ENCODE measurements at places on chromosomes 1 and 21. TPM values are rescaled to one million over a fixed set of nuclear protein-coding genes. Genes with fewer than 3 reads are reported as not detected.
A peak's percentile ranks its signal among the peaks of the same experiment; 100 is the strongest.

- no peak for DNase-seq
Measured at GRCh38 chr1:20008391-20008841, 29.0 kb upstream of the PLA2G2A start.

- DNase-seq = no peak
Measured at GRCh38 chr1:230000493-230001184, 66.4 kb upstream of the GALNT2 start.

GRCh38 chr1:48794816-48795215 is 18.1 kb upstream of the BEND5 start:
- DNase-seq = no peak

DNA sequence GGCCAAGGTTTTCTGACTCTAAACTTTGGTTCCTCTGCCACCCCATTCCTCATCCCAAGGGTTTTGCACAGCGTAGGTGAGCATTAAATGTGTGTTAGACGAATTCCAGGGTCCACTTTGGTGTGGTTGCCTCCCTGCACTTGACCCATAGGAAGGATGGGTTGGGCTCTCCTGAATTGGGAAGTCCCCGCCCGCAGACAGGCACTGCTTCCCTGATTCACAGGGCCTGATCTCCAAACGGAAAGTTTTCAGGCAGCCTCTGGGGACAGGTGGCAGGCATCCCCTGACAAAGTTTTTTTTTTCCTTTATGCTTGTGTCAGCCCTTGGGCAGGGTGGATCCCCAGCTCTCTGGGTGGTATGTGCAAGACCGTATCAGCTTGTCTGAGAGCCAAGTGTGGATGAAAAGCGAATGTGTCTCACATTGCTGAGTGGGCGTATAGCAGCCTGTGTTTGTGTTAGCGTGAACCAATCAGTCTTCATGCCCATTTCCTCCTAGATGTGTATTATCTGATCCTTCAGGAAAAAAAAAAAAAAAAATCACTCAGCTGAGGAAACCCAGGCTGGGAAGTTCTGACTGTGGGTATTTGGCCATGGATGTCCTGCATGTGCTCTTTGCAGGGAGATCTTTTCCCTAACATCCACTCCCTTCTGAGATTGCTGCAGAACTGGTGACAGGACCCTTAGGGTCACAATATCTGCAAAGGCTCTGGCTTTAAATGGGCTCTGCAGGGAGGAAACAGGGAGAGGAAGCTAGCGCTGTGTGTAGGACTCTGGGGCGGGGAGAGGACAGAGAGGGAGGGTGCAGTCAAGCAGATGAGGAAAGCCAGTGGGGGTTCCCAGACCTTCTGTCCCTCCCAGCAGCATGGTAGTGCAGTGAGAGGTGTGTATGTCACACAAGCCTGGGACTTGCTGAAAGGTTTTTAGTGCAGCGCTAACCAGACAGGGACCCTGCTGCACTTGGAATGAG is 42.2 kb upstream of the TRABD2B start:
- DNase-seq = no peak

- DNase-seq = peak; percentile 60
Measured at GRCh38 chr1:16905868-16906702, 10.3 kb downstream of the RNU1-2 start.

DNA sequence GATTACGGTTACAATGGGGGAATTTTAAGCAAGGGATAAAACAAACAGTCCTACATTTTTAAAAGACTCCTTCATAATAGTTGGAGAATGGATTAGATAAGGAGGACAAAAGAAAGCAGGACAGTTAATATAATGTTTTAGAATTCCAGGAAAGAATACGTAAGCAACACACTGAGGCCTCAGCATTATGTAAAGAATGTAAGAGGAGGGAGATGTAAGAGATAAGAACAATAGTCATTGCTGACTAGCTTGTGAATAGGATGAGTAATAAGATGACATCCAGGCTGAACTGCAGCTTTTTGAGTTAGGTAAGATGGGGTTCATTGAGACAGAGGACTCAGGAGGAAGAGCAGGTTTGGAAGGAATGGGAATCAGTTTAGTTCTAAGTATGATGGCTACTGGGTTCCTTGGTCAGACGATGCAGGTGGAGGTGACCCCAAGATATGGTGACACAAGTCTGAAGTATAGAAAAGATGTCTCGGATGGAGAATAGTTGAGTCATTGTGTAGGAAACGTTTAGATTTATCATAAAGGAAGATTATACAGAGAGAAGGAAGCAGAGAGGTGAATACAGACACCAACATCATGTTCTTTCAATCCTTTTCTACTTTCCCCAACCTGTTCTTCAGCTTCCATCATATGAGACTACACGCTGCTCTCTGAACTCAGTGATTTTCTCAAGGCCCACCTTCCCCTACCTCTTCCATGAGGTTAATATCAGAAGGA is 372.8 kb downstream of the PTBP2 start:
- no peak for DNase-seq

The NRAS gene
- 42.1 TPM for total RNA-seq

The NUF2 gene
- total RNA-seq = 63.0 TPM

Measured in activated naive CD4-positive, alpha-beta T cell treated with anti-CD3 and anti-CD28 coated beads for 36 hours (primary cell).